Caco-2 (cell line): ENCODE measurements at places on chromosomes 12 and 14.

GRCh38 chr14:54048311-54048710 is 91.7 kb upstream of the BMP4 start:
- no peak for DNase-seq
- H3K36me3 ChIP-seq: no peaks in the 10 kb centered on the region
- H3K27me3 ChIP-seq: no peaks in the 10 kb centered on the region
- H3K4me3 ChIP-seq: no peak overlapping the region
- H3K27ac ChIP-seq: no peak overlapping the region

GRCh38 chr12:95989504-95990123 is 6.5 kb downstream of the HAL start:
- H3K27ac ChIP-seq: no peak overlapping the region
- no peak for DNase-seq
- H3K4me3 ChIP-seq: no peak overlapping the region
- H3K4me1 ChIP-seq: no peaks in the 10 kb centered on the region
- H3K36me3 ChIP-seq: no peaks in the 10 kb centered on the region
- no peaks in the 10 kb centered on the region; the same call in 1 of the 2 replicates for H3K27me3 ChIP-seq

DNA sequence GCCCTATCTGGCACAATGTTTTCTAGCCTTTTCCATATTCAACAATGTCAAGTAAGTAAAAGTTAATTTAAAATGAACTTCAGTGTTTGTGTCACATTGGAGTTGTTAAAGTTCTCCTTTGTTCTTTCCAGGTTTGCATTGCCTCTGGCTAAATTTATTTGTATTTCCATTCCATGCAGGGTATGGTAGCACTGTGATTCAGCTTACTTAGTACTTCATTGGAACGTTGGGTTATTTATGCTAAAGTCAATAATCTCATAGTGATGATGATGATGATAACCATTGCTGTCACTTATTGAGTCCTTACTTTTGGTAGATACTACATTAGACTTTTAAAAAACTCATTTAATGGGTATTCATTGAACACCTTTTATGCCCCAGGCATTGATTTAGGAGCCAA is 286.9 kb downstream of the RAD51B start:
- H3K27ac ChIP-seq: no peak overlapping the region
- H3K36me3 ChIP-seq: no peaks in the 10 kb centered on the region
- no peaks in the 10 kb centered on the region for H3K27me3 ChIP-seq
- no peak for DNase-seq

DNA sequence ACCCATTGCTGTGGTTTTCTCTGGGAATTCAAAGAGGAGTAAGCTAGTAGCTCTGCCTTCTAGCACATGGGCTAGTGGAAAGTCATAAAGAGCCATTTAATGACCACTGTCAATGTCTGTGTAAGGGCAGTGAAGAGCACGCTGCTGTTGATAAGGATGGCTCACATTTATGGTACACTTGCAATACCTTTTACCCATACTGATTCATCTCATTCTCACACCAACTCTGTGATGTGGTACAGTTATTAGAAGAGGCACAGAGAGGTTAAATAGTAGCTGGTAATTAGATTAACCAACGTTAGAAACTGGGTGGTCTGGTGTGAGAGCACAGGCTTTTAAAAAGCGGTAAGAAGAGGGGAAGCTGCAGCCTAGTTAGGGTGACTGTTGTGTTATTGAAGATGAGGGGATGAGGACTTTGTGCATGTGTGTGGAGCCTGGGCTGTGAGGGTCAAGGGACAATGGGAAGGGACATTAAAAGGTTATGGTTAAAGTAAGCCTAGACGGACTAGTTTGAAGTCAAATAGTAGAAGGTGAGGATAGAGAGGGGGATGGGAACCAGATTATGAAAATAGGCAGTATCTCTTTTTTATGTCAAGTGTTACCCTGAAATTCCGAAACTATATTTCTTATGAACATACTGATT is 25.2 kb downstream of the RASSF3 start:
- no peak for DNase-seq
- no peaks in the 10 kb centered on the region for H3K27me3 ChIP-seq

DNA sequence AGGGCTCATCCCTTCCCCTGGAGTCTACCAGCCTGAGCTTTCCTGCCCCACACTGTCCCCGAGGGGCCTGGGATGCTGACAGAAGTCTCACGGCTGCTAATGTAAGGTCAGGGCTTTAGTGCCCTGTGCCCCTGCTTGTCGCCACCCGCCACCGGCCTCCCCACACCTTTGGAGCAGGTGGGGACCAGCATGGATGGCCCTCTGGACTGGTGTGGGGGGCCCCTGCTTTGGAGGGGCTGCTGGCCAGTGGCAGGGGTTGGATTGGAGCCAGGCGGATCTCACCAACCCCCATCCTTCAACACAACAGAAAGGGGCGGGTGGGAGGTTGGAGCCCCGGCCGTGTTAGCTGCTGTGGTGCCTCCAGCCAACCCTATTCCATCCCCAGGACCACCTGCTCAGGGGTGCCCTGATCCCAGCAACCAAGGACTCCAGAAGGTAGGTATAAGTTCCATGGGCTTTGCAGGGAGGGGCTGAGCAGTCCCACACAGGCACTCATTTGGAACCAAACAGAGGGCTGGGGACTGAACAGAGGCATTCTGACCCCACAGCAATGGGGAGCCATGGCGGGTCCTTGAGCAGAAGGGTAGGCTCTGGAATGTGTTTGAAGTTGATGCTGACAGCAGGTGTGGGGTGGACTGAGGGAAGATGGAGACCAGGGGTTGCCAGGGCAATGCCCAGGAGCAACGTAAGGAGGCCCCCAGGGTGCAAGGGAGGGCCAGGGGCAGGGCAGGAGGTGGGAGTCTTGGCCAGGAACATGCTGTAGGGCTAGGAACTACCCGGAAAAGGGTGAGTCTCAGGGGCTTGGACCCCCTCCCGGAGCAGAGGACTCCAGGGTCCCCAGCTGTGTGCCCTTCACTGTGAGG is 145.1 kb upstream of the C14orf180 start:
- no peaks in the 10 kb centered on the region for H3K4me1 ChIP-seq
- no peak overlapping the region for H3K4me3 ChIP-seq
- H3K36me3 ChIP-seq: no peaks in the 10 kb centered on the region
- DNase-seq: no peak

- no peaks in the 10 kb centered on the region for H3K27me3 ChIP-seq
- peak overlapping the region; percentile 87 for H3K27ac ChIP-seq
- DNase-seq: peak; percentile 51
- peaks cover 46% of the 10 kb centered on the region for H3K4me1 ChIP-seq
Observed at GRCh38 chr12:76720068-76720467, 43.8 kb upstream of the ZDHHC17 start.

GRCh38 chr14:101587441-101587911 is 26.2 kb downstream of the DIO3 start:
- no peak overlapping the region for H3K27ac ChIP-seq
- H3K4me3 ChIP-seq: no peak overlapping the region
- no peaks in the 10 kb centered on the region for H3K36me3 ChIP-seq
